AG04449 (cell line): ENCODE measurements at places on chromosomes 4 and X.

DNA sequence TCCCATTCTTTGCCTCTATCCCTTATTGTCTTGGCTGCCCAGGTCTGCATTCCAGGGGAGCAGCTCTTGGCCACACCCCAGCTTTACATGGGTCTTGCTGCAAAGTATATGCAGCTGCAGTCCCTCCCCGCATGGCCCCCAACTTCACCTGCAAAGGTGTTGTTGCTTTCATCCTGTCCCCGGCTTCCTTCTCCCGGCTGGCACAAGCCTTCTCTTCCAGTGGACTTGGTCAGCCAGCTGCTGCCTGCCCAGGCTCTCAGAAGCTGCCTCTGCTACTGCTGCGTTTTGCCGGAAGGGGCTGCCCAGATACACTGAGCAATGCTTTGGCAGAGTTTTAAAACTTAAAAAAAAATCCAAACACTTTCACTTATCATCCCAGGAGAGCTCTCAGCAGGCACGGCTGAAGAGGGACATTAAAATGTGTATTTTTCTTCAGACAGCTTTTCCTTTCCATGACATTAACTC, 121.2 kb upstream of the PDLIM3 start:
- DNase-seq: no peak

- no peak for DNase-seq
These were observed 35.1 kb upstream of the ZNF41 start for GRCh38 chrX:47518144-47518543.

GRCh38 chr4:38034986-38035882, 75.0 kb downstream of the PTTG2 start:
- DNase-seq: no peak

- DNase-seq: no peak
These were observed 84.8 kb downstream of the TNIP2 start for GRCh38 chr4:2671267-2671895.

DNA sequence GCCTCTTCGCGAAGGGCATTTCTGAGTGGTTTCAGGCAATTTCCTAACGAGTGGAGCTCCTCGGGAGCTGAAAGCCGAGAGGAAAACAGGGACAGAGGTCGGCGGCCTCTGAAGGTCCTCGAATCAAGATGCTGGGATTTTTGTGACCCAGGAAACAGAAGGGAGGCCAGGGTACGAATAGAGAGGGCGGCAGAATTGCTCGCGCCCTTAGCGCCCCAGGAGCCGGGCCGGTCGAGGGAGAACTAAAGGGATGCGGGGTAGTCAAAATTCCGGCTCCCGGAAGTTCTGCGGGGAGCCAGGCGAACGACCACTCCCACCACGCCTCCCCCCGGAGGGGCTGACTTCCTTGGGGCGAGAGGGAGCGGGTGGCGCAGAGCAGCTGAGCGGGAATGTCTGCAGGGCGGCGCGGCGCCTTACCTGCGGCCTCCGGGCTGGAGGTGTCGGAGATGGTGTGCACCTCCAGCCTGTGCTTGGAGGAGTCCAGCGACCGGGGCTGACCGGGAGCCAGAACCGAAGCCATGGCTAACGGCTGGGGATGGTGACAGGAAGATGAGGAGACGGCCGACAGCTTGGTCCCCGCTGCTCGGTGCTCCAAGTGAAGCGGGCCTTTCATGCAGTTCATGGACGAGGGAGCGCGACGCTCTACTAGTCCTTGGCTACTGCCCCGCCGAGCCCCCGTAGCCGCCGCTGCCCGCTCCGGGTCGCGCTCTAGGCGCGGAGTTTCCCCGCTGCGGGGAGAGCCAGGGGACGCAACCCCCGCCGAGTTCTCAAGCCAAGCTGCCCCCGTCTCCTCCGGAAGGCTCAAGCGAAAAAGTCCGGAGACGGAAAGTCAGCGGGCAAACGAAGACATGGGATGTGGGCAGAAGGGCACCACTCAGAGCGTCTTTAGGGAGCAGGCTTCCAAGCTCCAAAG, 782 bp downstream of the PITX2 start:
- no peak for DNase-seq

DNA sequence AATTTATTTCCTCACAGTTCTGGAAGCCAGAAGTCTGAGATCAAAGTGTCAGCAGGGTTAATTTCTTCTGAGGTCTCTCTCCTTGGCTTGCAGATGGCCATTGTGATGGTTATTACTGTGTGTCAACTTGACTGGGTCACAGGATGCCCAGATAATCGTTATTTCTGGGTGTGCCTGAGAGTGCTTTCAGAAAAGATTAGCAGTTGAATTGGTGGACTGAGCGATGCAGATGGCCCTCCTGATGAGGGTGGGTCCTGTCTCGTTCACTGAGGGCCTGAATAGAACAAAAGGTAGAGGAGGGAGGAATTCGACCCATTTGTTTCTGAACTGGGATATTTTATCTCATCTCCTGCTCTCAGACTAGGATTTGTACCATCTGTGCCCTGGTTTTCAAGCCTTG, 15.7 kb downstream of the SMIM43 start:
- DNase-seq: no peak

- DNase-seq: no peak
These were observed 34.7 kb downstream of the NHS start for GRCh38 chrX:17409566-17410290.

- DNase-seq: no peak
These were observed 10.3 kb downstream of the CTBP1 start for GRCh38 chr4:1238676-1239000.

- no peak for DNase-seq
These were observed 114.2 kb upstream of the TBC1D9 start for GRCh38 chr4:140870427-140870826.

DNA sequence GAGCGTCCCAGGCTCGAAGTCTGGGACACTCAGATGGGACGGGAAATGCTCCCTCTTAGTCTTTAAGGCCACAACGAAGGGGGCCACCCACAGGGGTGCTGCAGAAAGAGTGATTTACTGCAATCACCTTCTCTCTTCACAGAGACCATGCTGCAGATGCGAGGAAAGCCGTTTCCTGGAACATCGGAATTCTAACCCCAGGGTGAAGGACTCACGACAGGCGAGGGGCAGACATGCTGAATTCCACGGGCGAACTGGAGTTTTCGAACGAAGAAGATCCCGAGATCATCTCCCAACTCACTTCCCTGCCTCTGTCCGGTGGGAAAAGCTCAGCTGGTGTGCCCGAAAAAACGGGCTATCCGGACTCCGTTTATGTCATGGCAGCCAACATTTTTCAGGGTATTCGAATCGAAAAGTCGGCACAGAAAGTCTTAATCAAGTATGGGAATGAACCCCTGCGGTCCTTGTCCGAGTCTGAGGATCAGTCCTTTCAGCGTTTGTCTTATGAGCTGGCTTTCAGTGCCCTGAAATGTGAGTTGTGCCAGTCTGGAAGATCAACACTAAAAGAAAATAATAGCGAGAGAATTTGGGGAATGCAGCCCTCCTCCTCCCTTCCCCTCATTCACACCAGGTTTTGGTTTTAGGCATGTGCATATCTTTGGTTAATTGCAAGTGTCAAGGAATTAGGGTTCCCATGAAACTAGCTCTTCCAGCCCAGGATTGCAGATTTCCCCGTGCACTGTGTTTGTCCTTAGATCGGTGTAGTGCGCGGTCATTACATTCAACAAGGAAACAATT, 905 bp downstream of the NSUN7 start:
- no peak for DNase-seq

GRCh38 chrX:41808047-41808446, 84.1 kb downstream of the GPR82 start:
- no peak for DNase-seq

- no peak for DNase-seq
These were observed 809.0 kb downstream of the FAT4 start for GRCh38 chr4:126123611-126124325.

GRCh38 chr4:82839624-82840023, 41.0 kb upstream of the SCD5 start:
- DNase-seq: no peak

DNA sequence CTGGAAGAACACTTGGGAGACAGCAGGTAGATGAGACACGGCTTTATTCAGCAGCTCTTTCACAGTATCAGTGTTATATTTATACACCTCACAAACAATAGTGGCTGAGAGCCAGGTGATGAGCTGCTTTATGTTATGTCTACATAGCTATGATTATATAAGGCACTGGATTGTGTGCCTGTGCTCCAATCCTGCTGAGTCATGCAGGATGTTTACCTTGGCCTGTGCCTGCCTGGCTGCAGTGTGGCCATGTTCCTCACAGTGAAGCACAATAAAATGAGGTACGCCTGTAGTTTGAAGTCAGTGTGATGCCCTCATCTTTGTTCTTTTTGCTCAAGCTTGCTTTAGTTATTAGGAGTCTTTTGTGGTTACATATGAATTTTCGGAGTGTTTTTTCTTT, 31.3 kb downstream of the CXCL13 start:
- peak; percentile 49 for DNase-seq

DNA sequence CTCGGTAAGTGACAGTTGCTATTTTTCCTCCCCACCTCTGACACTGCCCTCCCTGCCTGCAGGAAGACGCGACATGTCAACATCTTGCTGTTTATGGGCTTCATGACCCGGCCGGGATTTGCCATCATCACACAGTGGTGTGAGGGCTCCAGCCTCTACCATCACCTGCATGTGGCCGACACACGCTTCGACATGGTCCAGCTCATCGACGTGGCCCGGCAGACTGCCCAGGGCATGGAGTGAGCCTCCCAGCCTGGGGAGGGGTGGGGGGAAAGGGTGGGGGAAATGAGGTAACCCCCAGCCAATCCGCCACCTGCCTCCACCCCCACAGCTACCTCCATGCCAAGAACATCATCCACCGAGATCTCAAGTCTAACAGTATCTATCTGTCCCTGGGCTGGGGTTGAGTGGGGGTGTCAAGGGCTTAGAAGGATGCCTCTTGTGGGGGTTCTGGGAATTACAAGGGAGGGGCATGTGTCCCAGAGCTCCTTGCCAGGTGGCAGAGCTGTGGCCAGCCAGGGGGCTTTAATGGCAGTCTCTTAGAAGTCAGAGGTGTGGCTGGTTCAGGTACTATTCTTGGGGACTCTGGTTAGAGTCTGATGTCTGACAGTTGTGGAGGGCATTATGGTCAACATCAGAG, 7.8 kb downstream of the ARAF start:
- no peak for DNase-seq

DNA sequence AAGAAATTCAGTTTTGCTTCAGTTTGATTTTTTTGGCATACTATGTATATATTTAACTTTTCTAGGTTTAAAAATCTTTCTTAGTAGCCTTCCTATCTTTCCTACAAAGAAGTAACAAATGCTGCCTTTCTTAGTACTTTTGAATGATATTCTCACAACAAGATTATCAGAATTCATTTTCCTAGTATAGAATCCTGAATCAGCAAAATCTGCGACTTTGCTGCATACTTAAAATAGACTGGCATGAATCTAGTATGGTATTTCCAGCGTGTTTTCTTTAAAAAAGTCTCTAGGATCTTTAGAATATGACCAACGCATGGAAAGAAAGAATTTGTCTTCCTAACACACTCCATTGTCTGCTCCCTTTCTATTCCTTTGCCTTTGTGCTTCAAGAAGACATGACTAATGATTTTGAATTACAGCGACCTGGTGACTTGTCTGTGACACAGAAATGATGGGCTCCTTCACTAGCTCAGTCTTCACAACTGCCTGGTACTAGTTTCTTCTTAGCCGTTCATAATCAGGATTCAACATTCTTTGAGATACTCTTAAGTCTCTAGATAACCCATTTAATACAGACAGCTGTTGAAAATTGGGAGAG, 349.8 kb downstream of the PPARGC1A start:
- no peak for DNase-seq

DNA sequence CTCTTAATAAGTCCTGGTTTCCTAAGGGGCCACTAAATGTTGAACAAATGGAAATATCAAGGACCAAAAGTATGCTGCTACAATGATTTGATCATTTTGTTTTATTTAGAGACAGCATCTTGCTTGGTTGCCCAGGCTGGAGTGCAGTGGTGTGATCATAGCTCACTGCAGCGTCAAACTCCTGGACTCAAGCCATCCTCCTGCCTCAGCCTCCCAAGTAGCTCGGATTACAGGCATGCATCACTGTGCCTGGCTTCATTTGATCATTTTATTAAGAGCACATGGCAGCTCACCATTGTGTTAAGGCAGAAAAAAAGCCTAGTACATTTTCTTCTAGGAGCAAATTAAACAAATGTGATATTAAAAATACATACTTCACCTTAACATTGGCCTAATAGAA, 52.7 kb downstream of the DCLK2 start:
- no peak for DNase-seq

DNA sequence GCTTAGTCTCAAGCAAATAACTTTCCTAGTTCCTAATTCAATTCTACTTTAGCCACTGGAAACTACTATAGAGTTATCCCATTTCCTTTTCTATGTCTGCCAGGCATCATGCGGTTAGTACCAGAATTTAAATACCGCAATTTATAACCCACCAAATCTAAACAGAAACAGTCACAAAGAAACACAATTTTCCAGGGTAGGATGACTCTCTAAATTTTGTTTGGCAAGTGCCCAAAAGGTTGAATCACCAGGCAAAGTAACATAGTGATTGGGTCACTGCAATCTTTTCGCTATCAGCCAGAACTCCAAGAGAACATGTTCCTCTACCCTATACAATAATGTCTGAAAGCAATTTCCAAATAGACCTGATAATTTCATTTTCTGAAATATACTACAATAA, 240.2 kb upstream of the GRIA3 start:
- peak; percentile 14 for DNase-seq
